ENCODE measurements at places on chromosomes 4 and X.
A peak's percentile ranks its signal among the peaks of the same experiment; 100 is the strongest.

GRCh38 chr4:77095101-77095821 is 19.5 kb upstream of the CCNI start:
- no peak for DNase-seq

DNA sequence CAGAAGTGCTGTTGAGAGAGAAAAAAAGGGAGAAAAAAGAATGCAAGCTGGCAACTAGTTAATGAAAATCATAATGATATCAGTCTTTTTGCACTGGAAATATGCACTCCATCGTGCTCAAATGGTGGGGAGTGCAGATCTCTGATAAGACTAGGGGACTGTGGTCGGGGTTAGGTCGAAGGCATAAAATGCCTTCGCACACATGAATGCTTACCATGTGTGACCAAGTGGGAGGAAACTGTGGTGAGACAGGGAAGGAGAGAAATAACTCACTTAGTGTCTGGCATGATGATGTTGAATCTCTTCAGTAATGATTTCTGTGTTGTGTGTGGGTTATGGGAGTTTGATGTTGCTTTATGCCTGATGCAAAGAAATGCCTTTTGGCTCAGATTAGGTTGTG is 358.9 kb downstream of the FBXO8 start:
- peak; percentile 23 for DNase-seq

GRCh38 chr4:78939667-78940008 is 400 bp upstream of the PAQR3 start:
- DNase-seq: no peak

- DNase-seq: no peak
These were observed 14.0 kb upstream of the TAPT1 start for GRCh38 chr4:16240300-16240699.

- no peak for DNase-seq
These were observed 6.6 kb upstream of the GUF1 start for GRCh38 chr4:44671636-44672035.

GRCh38 chr4:77009511-77010115 is 60.1 kb downstream of the SEPTIN11 start:
- DNase-seq: no peak
